Thyroid gland (tissue), 4 donors: ENCODE measurements at places on chromosomes 16 and 17. TPM values are rescaled to one million over a fixed set of nuclear protein-coding genes. Genes with fewer than 3 reads are reported as not detected.

Gene HOXB9
- not detected for total RNA-seq

Gene CCDC200
- total RNA-seq: not detected

DNA sequence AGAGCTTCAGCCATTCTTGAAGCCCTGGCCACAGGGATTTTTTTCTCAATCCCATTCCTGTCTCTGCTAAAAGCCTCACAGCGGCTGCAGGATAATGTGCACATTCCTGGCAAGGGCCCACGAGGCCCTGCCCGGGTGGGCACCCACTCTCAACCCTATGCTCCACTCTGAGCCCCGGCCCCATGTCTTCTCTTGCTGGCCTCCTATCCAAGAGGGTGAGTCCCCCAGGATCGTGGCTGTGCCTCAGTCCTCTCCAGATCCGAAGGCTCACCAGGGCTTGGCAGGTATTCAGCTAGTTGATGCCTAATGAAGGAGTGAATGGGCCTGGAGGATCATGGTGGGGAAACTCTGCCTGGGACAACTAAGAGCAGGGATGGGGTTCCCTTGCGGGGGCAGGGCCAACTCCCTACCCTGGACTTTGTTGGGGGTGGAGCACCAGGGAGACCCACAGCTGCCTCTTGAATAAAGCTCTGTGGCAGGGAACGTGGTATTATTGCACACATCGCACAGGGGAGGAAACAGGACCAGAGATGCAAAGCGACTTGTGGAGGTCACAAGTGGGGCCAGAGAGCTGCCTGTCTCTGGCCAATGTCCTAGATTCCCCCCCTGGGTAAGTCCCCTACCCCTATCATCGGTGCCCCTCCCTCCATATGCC lies 5.4 kb downstream of the ARHGAP27 start:
- DNase-seq: no peak

Gene COX6A2
- not detected for total RNA-seq

Gene PLD6
- total RNA-seq: 1.7 TPM

DNA sequence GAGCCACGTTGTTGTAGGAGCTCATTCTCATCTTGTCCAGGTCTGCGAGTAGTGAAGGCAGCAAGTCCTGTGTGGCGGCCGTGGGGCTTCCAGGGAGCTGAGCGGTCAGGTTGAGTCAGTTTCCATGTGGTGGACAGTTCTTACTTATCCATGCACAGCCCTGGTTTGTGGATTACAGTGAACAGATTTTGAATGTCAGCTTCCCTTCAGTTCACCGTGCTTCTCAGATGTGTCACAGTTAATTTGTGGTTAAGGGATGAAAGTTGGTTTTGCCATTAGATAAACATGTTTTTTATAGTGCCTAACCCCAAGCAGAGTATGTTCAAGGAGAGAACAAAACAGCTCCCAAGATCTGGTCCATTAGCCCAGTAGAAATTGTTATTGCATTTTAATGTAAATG lies 103.1 kb downstream of the RPTOR start:
- no peak for DNase-seq

Gene KRT222
- 5.7 TPM for total RNA-seq

DNA sequence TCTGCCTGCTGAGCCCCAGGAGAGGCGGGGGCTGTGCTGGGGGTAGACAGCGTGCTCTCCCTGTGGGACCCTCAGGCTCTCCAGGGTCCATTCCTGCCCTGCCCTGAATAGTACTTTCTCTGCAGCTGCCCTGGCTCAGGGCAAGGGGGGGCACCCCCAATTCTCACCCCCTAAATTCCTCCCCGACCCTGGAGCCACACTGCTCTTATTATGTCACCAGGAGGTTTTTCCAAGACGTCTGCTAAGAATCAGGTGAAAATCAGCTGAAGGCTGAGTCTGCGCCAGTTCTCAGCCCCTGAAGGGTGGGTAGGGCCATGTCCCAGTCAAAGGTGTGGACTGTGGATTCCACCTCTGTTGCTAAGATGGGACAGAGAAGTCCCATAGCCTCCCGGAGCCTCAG lies 49.9 kb upstream of the MAP3K14 start:
- no peak for DNase-seq

Gene GRIN2A
- total RNA-seq: 0.13 TPM

DNA sequence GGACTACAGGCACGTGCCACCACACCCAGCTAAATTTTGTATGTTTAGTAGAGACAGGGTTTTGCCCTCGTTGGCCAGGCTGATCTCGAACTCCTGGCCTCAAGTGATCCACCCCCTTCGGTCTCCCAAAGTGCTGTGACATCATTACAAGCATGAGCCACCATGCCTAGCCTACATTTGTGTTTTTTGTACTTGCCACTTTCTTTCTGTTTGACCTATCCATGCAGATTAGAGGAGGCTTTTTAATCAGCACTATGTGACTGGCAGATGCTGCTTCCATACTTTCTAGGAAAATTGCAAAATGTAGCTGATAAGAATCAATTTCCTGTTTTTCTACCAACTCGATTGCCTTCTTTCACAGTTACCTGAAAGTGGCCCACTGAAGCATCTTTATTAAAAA lies 57.3 kb downstream of the B9D1 start:
- no peak for DNase-seq

GRCh38 chr17:61384692-61385576 lies 14.7 kb upstream of the TBX2 start:
- no peak for DNase-seq

Gene CD79B
- total RNA-seq: not detected

DNA sequence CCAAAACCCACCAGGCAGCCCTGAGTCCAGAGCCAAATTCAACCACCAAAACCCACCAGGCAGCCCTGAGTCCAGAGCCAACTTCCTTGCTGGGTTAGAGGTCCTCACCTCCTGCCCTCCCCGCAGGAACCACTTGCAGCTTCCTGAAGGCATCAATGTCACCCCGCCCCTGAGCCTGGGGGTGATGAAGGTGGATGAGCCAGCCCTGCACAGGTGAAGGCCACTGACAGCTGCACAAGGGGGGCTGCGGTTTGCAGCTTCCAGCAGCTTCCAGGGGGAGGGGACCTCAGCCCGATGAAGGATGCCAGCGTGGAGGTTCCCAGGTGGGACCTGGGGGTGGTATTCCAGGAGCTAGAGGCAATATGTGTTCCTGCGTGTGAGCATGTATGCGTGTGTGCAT lies 7.6 kb upstream of the CSNK1D start:
- DNase-seq: no peak

- no peak for DNase-seq
Observed at GRCh38 chr17:62675260-62675659, 47.8 kb downstream of the MRC2 start.

Gene TBC1D3E
- total RNA-seq: not detected

GRCh38 chr17:71959154-71959553 lies 161.7 kb upstream of the SOX9 start:
- no peak for DNase-seq
